Common myeloid progenitor, CD34-positive (primary cell): ENCODE measurements at places on chromosomes 16 and 17.
A peak's percentile ranks its signal among the peaks of the same experiment; 100 is the strongest.

DNA sequence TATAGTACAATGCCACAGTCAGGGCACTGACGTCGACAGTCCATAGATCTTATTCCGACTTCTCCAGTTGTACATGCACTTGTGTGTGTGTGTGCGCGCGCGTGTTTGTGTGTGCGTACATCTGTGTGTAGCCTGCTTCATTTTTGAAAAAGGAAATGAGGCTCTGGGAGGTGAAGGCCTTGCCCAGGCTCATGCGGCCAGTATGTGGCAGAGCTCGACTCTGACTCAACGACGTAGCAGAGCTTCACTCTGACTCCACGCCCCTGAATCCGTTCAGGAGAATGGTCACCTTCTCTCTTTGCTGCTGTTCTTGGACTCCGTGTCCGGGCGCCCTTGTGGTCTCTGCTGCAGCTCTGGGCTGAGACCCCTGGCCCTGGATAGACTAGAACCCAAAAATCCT lies 81.6 kb upstream of the CIBAR2 start:
- DNase-seq: no peak

DNA sequence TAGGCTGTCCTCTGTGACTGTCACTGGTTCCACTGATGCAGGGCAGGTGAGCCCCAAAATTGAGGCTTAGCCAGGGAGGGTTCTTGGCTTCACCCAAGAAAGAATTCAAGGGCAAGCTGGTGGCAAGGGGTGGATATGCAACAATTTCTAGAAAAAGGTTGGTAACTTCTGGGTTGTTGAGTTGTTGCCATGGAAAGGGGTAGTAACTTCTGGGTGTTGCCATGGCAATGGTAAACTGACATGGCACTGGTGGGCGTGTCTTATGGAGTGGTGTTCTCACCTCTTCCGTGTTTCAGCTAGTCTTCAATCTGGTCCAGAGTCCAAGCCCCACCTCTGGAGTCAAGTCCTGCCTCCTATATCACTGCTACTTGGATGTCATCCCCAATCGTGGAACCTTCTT lies 9.5 kb upstream of the GUCY2D start:
- peak; percentile 86 for DNase-seq

DNA sequence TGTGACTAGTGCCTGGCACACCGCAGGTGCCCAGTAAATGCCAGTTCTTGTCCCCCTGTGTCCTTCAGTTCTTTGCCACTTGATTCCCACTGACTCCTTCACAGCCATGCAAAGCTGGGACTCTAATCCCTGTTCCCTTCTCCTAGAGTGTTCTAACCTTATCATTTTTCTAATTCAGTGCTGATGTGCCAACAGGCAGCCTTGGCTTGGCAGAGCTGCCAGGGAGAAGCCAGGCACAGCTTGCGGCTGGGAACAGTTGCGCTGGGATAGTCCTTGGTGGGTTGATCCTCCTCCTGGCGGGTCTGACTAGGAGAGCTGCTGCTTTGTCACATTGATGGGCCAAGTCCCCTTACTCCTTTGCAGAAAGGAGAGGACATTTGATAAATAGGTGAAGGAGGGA lies 654.2 kb downstream of the HS3ST4 start:
- DNase-seq: no peak

- no peak for DNase-seq
Observed at GRCh38 chr17:59366040-59366757, 34.7 kb downstream of the YPEL2 start.

GRCh38 chr16:68784226-68784625 lies 47.1 kb downstream of the CDH1 start:
- DNase-seq: no peak

GRCh38 chr17:2030779-2031163 lies 818 bp downstream of the DPH1 start:
- peak; percentile 93 for DNase-seq

DNA sequence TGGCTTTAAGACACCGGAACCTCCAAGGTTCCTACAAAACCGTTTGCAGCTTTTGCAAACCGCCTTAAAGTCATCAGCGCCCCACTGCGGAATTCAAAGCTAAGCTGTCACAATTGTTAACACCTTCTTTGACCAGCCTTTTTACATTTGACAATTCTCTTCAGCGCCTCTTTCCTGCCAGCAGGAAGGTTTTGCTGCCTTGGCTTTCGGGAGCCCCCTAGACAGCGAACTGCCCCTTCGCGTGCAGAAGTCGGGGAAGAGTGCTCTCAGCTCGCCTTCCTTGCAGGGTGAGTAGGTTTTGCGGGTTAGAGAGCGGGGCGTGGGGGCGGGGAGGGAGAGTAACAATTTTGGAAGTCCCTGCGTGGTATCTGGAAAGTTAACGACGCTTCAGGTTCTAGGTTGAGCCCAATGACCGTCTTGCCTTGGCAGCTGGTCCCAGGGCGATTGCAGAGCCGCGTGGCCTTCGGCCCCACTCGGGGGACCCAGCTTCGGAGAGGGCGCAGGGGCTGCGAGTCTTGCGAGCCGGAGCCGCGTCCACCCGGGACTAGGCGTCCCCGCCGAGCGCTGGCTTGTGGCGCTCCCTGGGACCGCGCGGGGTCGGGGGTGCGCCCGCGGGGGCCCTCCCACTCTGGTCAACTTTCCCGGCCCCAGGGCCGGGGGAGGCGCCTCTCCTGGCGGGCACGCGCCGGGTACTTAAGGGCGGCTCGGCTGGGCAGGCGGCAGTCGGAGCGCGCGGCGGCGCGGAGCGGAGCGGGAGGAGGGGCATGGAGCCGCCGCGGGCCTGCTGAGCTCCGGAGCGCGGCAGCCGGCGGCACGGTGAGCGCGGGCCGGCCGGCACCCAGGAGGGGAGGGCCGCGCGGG lies at the start of gene HAS3:
Gene HAS3 (plus strand): TSS at position 153 of the 861 bp plus-strand sequence. CDS start 3,743 bp downstream, outside the sequence.
- DNase-seq: peak; percentile 38

GRCh38 chr16:83727018-83727417 lies 80.8 kb upstream of the HSBP1 start:
- peak; percentile 85 for DNase-seq

GRCh38 chr16:1656808-1657617 lies 21.1 kb upstream of the JPT2 start:
- no peak for DNase-seq

GRCh38 chr16:86626966-86627365 lies 48.6 kb downstream of the FOXL1 start:
- no peak for DNase-seq
